ENCODE measurements at places on chromosomes 5 and 9. TPM values are rescaled to one million over a fixed set of nuclear protein-coding genes. Genes with fewer than 3 reads are reported as not detected.

GRCh38 chr5:80781356-80781755 lies 126.6 kb upstream of the DHFR start:
- DNase-seq = no peak

The MED27 gene
- 11.7 TPM for polyA plus RNA-seq

DNA sequence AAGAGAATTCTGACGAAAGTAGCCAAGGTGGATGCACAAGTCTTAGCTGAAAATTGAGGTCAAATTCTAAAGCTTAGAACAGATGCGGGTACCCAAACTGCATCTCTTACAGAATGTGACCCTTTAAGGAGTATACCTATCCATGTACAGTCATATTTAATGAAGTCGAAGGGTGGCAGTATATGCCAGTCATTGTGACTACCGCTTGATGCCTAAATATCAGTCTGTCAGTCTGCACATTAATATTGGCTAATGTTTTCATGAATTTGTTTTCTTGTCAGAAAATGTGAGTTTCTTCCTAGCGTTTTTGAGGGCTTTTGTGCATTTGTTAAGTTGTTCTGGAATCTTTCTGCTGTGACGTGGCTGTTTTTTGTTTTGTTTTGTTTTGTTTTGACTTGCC lies 264.5 kb upstream of the ELAVL2 start:
- DNase-seq = no peak

The S100Z gene
- polyA plus RNA-seq = 0.68 TPM

- no peak for DNase-seq
Observed at GRCh38 chr9:137731947-137732813, 113.4 kb downstream of the EHMT1 start.

- DNase-seq = no peak
Observed at GRCh38 chr9:5553211-5553610, 42.9 kb downstream of the PDCD1LG2 start.

GRCh38 chr9:136668983-136669790 lies 6.5 kb downstream of the EGFL7 start:
- DNase-seq = no peak

GRCh38 chr5:179191506-179192184 lies 131.5 kb downstream of the ZNF354C start:
- DNase-seq = no peak

The SLC6A3 gene
- not detected for polyA plus RNA-seq

- DNase-seq = no peak
Observed at GRCh38 chr5:159332800-159333544, 2.7 kb upstream of the IL12B start.

DNA sequence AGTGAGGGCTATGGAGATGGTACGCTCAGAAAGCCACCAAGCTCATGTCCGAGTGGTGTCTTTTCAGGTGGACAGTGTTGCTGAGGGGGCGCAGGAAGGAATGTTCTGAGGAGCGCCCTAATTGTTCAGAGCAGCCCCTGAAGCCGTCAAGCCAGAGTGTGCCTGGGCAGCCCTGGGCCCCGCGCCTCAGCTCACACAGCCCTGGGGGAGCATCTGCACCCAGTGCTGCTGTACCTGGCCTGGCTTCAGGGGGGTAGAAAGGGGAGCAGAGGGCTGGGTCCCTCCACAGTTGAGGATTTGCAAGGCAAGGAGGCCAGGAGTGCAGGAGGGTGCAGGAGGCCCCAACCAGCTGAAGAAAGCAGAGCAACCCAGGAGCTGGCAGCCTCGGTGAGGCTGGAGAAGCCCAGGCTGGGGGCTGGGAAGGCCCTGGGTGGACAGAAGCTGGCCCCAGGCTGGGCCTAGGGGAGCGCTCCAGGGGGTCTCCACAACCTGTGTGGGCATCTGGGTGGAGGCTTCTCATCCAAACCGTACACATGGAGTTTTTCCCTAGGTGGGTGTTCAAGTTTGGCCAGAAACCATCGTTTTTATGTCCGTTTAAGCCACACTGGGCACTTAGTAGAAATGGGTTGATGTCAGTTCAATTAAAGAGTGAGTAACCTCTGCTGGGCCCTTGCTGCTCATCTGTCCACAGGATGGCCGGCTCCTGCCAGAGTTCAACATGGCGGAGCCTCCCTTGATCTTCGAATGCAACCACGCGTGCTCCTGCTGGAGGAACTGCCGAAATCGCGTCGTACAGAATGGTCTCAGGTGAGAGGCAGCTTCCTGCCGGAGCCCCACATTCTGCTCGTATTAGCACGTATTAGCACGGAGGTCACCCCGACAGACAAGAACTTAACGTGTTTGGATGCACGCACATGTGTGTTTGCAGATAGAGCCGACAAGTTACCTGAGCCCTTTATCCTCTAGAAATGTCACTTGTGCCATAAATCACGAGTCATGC lies 62.0 kb upstream of the CACNA1B start:
- DNase-seq = no peak

DNA sequence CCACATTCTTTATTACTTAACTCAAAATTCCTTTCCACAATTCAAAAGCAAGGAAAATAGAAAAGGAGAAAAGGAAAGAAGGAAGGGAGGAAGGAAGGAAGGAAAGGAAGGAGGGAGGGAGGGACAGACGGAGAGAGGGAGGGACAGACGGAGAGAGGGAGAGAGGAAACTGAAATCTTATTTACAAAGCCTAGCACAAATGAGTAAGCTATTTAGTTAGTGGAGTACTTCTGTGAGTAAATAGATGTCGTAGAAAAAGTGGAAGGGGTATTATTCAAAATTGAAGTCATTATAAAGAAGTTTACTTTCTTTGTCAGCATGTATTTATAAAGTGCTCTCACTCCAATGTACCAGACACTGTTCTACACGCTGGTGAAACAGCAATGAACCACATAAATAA lies 177.9 kb downstream of the CETN3 start:
- no peak for DNase-seq

Measured in pancreas (tissue), 10 donors.